ENCODE measurements at places on chromosomes 5 and 9. TPM values are rescaled to one million over a fixed set of nuclear protein-coding genes. Genes with fewer than 3 reads are reported as not detected.

DNA sequence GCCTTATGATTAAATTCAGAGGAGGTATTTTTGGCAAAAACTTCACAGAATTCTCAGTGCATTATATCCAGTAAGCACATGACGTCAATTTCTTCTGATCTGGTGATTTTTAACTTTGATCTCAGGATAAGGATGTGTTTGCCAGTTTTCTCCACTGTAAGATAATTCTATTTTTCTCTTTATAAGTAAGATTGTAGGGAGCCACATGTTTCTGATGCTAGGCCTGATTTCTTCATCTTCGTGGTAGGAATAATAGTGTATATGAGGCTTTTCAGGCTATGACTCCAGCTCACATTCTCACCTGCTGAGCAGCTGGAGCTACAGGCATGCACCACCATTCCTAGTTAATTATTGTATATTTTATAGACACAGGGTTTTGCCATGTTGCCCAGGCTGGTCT lies 32.1 kb upstream of the LMNB1 start:
- H3K4me3 ChIP-seq: no peak overlapping the region
- no peaks in the 10 kb centered on the region for H3K27me3 ChIP-seq
- H3K27ac ChIP-seq: no peak overlapping the region
- no peak for DNase-seq
- H3K36me3 ChIP-seq: no peaks in the 10 kb centered on the region

DNA sequence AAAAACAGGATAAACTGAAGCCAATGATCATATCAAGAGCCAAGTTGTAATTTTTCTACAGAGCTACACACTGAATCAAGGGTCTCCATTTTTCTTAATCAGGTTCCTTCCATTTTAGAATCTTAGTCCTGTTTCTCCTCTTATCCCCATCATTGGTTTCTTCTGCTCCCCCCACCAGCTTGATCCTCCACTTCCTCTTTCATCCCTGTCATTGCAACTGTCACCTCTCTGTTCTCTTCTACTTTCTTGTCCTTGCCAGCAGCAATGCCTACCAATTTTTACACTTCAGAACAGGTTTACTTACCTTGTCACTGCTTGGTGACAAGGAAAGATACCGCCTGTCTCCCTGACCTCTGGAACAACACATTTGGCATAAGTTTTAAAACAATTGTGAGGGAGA lies 97.3 kb downstream of the CFAP90 start:
- no peaks in the 10 kb centered on the region for H3K4me1 ChIP-seq
- H3K27me3 ChIP-seq: peaks cover 25% of the 10 kb centered on the region
- DNase-seq: no peak
- no peak overlapping the region for H3K27ac ChIP-seq
- no peak overlapping the region for H3K4me3 ChIP-seq

GRCh38 chr5:125700380-125700861 lies 722.8 kb upstream of the GRAMD2B start:
- no peaks in the 10 kb centered on the region for H3K4me1 ChIP-seq
- H3K36me3 ChIP-seq: peaks cover 11% of the 10 kb centered on the region
- H3K27me3 ChIP-seq: peaks cover 7% of the 10 kb centered on the region

The FAM169A gene
- polyA plus RNA-seq: 9.2 TPM

GRCh38 chr5:119270121-119270565 lies 85.7 kb upstream of the TNFAIP8 start:
- no peaks in the 10 kb centered on the region for H3K27me3 ChIP-seq
- no peak for DNase-seq
- peak overlapping the region; percentile 44 for H3K27ac ChIP-seq
- peaks cover 66% of the 10 kb centered on the region for H3K4me1 ChIP-seq
- H3K36me3 ChIP-seq: peaks cover 5% of the 10 kb centered on the region

DNA sequence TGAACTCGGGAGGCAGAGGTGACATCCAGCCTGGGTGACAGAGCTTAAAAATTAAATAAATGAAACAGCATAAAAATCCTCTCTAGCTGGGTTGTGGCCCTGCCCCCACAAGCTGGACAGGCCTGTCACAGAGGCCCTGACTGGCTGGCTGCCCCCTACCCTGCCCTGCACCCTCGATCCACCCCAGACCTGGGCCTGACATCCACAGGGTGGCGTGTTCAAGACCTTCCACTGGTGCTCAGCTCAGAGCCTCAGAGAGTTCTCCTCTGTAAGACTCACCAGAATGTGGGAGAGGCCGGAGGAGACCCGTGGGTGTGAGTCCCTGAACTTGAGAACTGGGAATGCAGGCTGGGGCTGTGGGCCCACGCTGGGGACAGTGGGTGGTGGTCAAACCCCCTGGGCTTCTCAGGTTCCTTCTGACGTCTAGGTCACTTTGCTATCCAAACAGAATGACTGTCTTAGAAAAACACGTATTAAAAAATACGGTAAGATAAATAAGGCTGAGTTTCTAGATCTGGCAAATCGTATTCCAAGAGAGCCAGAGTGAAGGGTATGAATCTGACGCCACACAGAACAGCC lies 9.7 kb upstream of the WDR38 start:
- H3K27me3 ChIP-seq: peaks cover 10% of the 10 kb centered on the region
- peaks cover 3% of the 10 kb centered on the region for H3K4me1 ChIP-seq
- no peak for DNase-seq
- no peak overlapping the region for H3K4me3 ChIP-seq
- H3K36me3 ChIP-seq: no peaks in the 10 kb centered on the region

DNA sequence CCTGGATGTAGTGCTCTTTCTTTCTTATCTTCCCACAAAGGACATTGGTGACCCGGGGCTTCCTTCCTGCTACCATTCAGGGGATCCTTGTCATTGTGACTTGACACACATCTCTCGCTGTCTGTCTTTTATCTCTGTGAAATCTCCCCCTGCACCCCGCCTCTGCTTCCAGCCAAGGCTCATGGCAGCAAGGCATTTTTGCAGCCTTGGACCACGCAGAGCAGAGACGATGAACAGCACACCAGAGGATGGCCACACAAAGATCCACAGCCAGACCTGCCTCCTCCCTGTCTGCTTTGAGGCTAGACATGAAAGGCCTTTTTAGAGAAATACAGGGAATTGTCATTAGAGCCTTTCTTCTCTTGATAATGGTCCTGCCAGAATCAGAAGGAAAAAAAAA lies 549.1 kb downstream of the CDK5RAP2 start:
- DNase-seq: no peak
- H3K4me1 ChIP-seq: no peaks in the 10 kb centered on the region
- peaks cover 5% of the 10 kb centered on the region for H3K27me3 ChIP-seq
- H3K36me3 ChIP-seq: no peaks in the 10 kb centered on the region
- no peak overlapping the region for H3K4me3 ChIP-seq
- H3K27ac ChIP-seq: no peak overlapping the region

- DNase-seq: no peak
- H3K4me1 ChIP-seq: peaks cover 4% of the 10 kb centered on the region
- H3K36me3 ChIP-seq: no peaks in the 10 kb centered on the region
- no peak overlapping the region for H3K27ac ChIP-seq
- no peaks in the 10 kb centered on the region for H3K27me3 ChIP-seq
Measured at GRCh38 chr9:124137009-124137943, 120.5 kb upstream of the NEK6 start.

The ECSCR gene
- polyA plus RNA-seq: not detected

- no peak overlapping the region for H3K4me3 ChIP-seq
- DNase-seq: no peak
- peaks cover 43% of the 10 kb centered on the region for H3K36me3 ChIP-seq
- H3K27me3 ChIP-seq: no peaks in the 10 kb centered on the region
- peaks cover 4% of the 10 kb centered on the region for H3K4me1 ChIP-seq
Measured at GRCh38 chr5:7897014-7897600, 28.2 kb downstream of the MTRR start.

DNA sequence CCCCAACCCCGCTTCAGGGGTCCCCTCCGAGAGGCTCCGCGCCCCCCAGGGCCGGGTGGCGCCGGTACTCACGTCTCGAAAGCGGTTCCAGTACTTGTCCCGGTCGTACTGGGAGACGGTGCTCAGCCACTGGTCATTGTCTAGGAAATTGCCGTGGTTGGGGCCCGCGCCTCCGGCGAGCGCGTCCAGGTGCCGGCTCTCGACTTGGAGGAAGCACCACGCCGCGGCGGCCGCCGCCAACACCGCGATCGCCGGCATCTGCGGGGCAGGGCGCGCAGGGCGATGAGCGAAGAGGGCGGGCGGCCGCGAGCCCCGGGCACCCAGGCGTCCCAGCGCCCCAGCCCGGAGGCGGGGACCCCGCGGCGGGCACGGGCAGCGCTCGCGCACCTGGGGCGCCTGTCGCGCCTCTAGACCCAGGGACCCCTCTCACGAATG lies 808 bp downstream of the SPOCK1 start:
- H3K4me3 ChIP-seq: no peak overlapping the region
- no peak overlapping the region for H3K27ac ChIP-seq
- no peaks in the 10 kb centered on the region for H3K4me1 ChIP-seq
- no peaks in the 10 kb centered on the region for H3K36me3 ChIP-seq
- peaks cover 21% of the 10 kb centered on the region for H3K27me3 ChIP-seq
- no peak for DNase-seq

The VCAN gene
- polyA plus RNA-seq: 0.65 TPM

The LCN1 gene
- polyA plus RNA-seq: not detected

The GADD45G gene
- polyA plus RNA-seq: 3.1 TPM

DNA sequence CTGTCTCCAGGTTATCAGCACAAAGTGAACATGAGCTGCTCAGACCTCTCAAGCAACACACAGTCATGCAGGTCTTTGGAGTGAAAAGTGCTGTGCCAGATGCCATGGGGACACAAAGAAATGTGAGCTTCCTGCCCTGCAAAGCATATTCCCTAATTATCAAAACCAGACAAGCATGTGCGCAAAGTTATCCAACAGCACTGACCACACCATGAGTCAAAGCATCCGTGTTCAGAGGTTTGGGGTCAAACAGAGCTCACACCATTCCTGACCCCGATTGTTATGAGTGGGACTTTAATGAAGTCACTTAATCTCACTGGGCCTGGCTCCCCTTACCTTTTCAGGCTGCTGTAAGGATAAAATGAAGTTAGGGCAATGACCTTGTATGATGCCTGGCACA lies 138.5 kb downstream of the SLIT3 start:
- H3K27me3 ChIP-seq: no peaks in the 10 kb centered on the region
- no peaks in the 10 kb centered on the region for H3K4me1 ChIP-seq
- no peak for DNase-seq
- H3K36me3 ChIP-seq: peaks cover 4% of the 10 kb centered on the region

GRCh38 chr5:95669540-95669939 lies 13.3 kb downstream of the SPATA9 start:
- no peaks in the 10 kb centered on the region for H3K27me3 ChIP-seq
- no peak overlapping the region for H3K4me3 ChIP-seq
- DNase-seq: no peak
- no peaks in the 10 kb centered on the region for H3K36me3 ChIP-seq

- H3K27me3 ChIP-seq: no peaks in the 10 kb centered on the region
- no peak for DNase-seq
- no peaks in the 10 kb centered on the region for H3K36me3 ChIP-seq
- H3K4me1 ChIP-seq: peaks cover 34% of the 10 kb centered on the region
- H3K4me3 ChIP-seq: peak overlapping the region; percentile 98
- H3K27ac ChIP-seq: no peak overlapping the region
Measured at GRCh38 chr5:81751836-81752643, 1.1 kb upstream of the SSBP2 start.

DNA sequence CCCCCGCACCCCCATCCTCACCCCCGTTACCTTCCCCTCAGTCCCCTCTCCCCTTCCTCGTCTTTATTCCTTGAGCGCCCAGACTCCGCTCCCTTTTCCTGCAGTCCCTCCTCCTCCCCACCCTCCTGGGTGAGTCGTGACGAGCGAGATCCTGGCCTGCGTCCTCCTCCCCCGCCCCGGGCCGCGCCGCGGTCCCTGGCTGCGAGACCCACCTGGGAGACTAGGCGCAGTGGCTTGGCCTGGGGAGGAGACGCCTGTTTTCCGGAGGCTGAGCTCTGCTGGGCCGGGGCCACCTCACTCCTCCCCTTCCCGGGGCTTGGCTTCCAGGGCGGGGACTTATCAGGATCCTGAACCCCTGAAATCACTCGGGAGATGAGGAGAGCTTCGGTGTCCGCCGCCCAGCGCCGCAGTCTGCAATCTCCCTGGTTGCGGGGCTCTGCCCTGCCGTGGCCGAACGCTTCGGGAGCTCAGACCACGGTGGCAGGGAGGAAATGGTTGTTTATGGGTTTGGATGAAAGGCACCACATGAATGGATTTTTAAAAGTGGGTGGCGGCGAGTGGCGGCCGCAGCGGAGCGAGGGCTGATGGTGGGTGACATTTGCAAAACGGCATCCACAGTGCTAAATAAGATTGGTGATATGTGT lies 984 bp downstream of the STXBP1 start:
- peak overlapping the region; percentile 76 for H3K4me3 ChIP-seq
- no peaks in the 10 kb centered on the region for H3K36me3 ChIP-seq
- H3K27me3 ChIP-seq: peaks cover 39% of the 10 kb centered on the region
- H3K27ac ChIP-seq: no peak overlapping the region
- peaks cover 30% of the 10 kb centered on the region for H3K4me1 ChIP-seq
- peak; percentile 9 for DNase-seq

- no peak for DNase-seq
- no peak overlapping the region for H3K4me3 ChIP-seq
- H3K27me3 ChIP-seq: no peaks in the 10 kb centered on the region
- H3K36me3 ChIP-seq: peaks cover 43% of the 10 kb centered on the region
- H3K4me1 ChIP-seq: no peaks in the 10 kb centered on the region
Measured at GRCh38 chr5:108054349-108054748, 327.5 kb downstream of the FBXL17 start.

GRCh38 chr5:129724222-129724621 lies 23.7 kb upstream of the MINAR2 start:
- no peaks in the 10 kb centered on the region for H3K4me1 ChIP-seq
- no peak overlapping the region for H3K4me3 ChIP-seq
- H3K27ac ChIP-seq: no peak overlapping the region
- DNase-seq: no peak
- peaks cover 6% of the 10 kb centered on the region for H3K27me3 ChIP-seq
- H3K36me3 ChIP-seq: no peaks in the 10 kb centered on the region

GRCh38 chr5:87997662-87998061 lies 271.0 kb downstream of the TMEM161B start:
- no peaks in the 10 kb centered on the region for H3K27me3 ChIP-seq
- no peak overlapping the region for H3K27ac ChIP-seq
- no peak overlapping the region for H3K4me3 ChIP-seq
- DNase-seq: no peak

DNA sequence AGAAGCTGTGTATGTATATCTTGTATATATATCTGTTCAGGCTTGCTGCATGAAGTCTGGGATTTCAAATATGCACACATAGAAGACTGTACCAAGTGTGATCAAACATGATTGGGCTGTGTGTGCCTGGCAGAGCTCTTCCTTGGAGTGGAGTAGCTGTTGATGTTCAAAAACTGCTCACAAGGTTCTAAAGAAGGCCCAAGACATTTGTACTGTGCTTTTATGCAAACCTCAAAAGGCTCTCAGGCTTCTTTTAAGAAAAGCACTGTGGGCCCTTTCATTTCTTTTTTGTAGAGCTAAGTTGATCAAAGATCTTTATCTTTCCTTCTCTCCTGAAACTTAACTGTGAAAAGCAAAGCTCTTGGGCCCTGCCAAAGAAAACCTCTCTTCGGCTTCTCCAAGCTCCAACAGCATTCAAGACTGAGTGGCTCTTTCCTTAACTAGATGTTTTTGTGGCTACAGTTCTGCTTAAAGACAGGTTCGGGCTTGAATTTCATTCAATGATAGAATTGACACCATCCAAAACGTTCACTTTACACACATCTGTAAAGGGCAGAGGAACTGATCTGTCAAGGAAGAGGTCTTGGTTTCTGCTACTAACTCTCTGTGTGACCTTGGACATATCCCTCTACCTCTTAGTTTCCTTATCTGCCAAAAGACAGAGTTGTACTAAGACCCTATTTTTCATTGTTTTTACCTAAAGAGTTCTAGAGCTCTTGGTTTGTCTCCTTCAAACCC lies 105.8 kb upstream of the IL6ST start:
- no peaks in the 10 kb centered on the region for H3K4me1 ChIP-seq
- no peak for DNase-seq
- H3K27me3 ChIP-seq: peaks cover 4% of the 10 kb centered on the region
- no peak overlapping the region for H3K27ac ChIP-seq
- H3K36me3 ChIP-seq: peaks cover 14% of the 10 kb centered on the region

Measured in naive B cell (primary cell).